ENCODE measurements at places on chromosomes 2 and 18.

DNA sequence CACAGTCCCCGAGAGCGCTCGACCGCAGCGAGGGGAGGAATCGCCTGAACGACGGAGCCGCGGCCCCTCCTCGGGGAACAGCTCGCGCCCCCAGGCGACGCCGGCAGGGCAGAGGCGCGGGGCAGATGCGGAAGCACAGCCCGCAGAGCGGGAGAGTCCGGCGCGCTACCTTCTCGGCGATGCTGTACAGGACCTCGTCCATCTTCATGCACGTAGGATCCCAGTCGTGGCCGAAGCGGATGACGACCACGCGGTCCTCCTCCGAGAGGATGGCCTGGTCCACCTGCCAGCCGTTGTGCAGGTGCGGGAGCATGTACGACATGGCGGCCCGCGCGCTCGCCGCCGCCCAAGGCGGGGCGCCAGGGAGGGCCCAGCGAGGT lies 302 bp downstream of the TXNL4A start:
- peaks cover 48% of the 10 kb centered on the region for H3K4me1 ChIP-seq
- peaks cover 19% of the 10 kb centered on the region for H3K36me3 ChIP-seq
- peak overlapping the region; percentile 96 for H3K27ac ChIP-seq
- DNase-seq, result peak; percentile 62

GRCh38 chr2:203656522-203657287 lies 49.7 kb upstream of the CD28 start:
- peaks cover 4% of the 10 kb centered on the region for H3K4me1 ChIP-seq
- no peaks in the 10 kb centered on the region for H3K27me3 ChIP-seq
- no peak overlapping the region for H3K27ac ChIP-seq
- no peak overlapping the region for H3K4me3 ChIP-seq
- no peak for DNase-seq

DNA sequence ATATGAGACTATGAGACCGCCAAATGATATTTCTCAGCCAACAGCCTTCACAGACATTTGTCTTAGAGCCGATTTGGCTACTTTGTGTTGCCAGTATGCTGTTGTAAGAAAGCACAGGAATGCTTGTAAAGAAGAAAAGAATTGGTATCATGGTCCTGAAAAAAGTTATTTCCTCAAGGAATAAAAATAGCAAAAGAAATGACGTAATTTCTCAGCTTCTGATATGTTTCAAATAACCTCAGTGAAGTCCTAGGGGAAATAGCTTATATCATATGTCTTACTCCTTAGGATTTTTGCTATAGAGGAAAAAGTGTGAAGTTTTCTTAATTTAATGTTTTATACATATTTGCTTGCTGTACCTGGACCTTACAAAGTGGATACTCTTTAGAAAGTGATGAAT lies 23.0 kb downstream of the SCN1A start:
- no peaks in the 10 kb centered on the region for H3K36me3 ChIP-seq
- DNase-seq, result no peak
- no peak overlapping the region for H3K27ac ChIP-seq
- no peaks in the 10 kb centered on the region for H3K27me3 ChIP-seq

DNA sequence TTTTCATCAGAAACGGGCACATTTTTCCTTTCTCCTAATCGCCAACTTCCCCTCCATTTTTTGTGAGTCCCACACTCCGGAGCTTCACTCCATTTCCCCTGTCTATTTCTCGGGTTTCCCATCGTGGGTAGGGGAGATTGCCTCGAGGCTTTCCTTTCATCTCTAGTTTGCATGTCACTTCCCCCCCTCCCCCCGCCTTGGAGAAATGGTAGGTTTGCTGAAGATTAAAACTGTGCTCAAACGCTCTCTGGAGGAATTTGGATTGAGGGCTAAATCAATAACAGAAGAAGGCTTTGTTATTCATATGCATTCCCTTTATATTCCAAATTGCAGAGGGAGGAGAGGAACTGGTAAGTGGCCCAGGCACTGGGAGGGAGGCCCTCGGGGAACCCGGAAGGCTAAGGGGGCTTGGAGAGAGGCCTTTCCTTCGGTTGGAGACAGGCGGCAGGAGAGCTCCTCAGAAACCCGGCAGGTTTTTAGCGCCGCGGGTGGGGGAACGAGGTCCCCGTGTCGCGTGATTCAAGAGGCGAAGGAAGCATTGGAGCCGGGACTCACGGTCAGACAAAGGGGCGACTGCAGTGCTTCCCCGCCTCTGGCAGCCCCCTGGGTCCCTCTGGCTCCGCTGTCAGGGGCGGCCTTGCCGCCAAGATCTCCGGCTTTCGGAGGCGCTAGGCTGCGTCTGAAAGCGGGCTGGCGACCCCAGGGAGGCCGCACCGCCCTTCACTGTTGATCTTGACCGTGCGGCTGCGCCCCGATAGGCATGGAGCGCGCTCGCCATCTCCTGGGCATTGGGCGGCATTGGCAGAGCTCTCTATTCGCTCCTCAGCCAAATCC lies 2.4 kb upstream of the HOXD12 start:
- peaks cover 21% of the 10 kb centered on the region for H3K4me1 ChIP-seq
- H3K36me3 ChIP-seq, result peaks cover 30% of the 10 kb centered on the region
- peak; percentile 51 for DNase-seq
- H3K27me3 ChIP-seq, result peaks cover 86% of the 10 kb centered on the region

DNA sequence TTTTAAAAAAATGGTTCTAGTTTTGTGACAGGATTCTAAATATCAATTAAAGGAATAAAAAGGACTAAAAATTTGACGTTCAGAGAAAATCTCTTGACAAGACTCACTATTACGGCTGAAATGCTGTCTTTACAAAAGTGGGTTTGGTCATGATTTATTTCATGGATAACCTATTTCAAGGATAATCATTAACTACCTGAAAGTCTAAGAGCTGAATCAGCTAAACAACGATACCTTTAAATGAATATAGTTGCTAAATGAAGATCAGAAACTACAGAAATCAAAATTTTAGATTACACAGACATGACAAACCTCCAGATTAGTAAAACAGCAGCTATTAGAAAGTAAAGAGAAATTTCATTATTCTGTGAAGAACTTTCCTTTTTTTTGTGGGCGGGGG lies 35.7 kb downstream of the RTTN start:
- peaks cover 9% of the 10 kb centered on the region for H3K4me1 ChIP-seq
- H3K4me3 ChIP-seq, result no peak overlapping the region
- H3K27ac ChIP-seq, result no peak overlapping the region
- H3K36me3 ChIP-seq, result peaks cover 13% of the 10 kb centered on the region
- DNase-seq, result no peak

DNA sequence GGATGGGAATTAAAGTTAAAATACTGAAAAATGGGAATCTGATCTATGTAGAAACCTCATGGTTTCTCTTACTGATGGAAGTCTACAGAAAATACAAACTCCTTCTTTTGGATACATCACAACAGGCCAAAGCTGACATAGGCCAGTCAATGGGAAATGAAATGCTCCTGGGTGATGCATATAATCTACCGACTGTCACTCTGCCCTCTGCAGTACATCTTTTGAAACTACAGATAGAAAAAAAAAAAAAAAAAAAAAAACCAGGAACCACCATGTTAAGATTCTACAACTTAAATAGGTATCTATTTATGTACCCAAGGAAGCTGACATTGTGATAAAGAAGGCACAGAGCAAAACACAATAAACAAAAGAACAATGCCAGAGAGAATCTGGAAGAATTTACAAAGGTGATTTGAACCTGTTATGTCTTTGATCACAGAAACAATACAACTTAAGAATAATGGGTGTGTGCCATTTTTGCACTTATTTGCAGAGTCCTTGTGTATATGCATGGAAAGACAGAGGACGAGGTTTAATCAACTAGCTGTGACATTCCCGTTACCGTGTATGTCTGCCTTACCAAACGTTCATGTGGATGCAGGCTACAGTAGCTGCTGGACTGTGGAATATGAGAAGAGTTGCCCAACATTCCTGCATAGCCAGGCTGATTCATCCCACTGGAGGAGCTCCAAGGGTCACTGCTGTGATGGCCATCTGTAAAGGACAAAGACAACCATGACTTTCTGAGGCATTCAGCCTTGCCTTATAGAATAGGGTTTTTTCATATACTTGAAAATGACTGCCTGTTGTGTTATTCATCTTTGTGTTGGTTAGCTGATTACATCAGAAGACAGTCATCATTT lies 312.7 kb downstream of the TCF4 start:
- no peaks in the 10 kb centered on the region for H3K4me1 ChIP-seq
- no peak overlapping the region for H3K27ac ChIP-seq
- H3K27me3 ChIP-seq, result no peaks in the 10 kb centered on the region
- no peak overlapping the region for H3K4me3 ChIP-seq
- H3K36me3 ChIP-seq, result no peaks in the 10 kb centered on the region
- no peak for DNase-seq
